Activated CD4-positive, alpha-beta T cell treated with anti-CD3 and anti-CD28 coated beads, Interleukin-2, amount 10 ng/mL, durations not matched to agents 7 days and 5 days (primary cell): ENCODE measurements at places on chromosomes 1 and 21. TPM values are rescaled to one million over a fixed set of nuclear protein-coding genes. Genes with fewer than 3 reads are reported as not detected.

GRCh38 chr1:229913489-229913888 is 153.5 kb upstream of the GALNT2 start:
- no peaks in the 10 kb centered on the region for H3K36me3 ChIP-seq
- H3K27me3 ChIP-seq = peaks cover 32% of the 10 kb centered on the region
- H3K27ac ChIP-seq = no peak overlapping the region
- no peak for DNase-seq
- no peak overlapping the region for H3K4me3 ChIP-seq

DNA sequence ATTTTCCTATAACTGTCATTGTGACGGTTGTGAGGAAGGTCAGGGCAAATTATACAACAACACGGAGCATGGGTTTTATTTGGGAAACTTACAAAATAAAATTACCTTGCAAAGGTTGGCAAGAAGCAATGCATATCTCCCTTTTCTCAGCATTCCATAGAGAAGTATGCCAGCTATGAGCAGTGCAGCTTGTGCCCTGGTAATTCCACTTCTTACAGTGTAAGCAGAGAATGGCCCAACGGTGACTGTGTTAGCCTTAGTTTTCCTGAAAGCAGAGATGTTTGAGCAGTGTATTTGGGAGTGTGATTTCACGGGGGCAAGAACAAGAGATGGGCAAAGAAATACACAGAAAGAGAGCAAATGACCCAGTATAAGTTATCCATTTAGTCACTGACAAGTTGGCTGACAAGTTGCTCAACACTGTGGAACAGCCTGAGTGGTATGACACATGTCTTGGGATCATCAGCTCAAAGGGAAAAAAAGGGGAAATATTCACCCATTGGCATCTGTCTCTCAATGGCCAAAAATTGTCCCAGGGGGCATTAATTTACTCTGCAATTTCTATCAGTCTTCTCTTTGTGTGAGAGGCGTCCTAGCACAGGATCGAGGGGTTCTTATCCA is 210.9 kb upstream of the NRIP1 start:
- no peak overlapping the region for H3K27ac ChIP-seq
- no peaks in the 10 kb centered on the region for H3K36me3 ChIP-seq
- H3K4me1 ChIP-seq = no peaks in the 10 kb centered on the region
- no peak overlapping the region for H3K4me3 ChIP-seq
- DNase-seq = no peak
- no peaks in the 10 kb centered on the region for H3K27me3 ChIP-seq

- no peaks in the 10 kb centered on the region for H3K36me3 ChIP-seq
- H3K27me3 ChIP-seq = peaks cover 11% of the 10 kb centered on the region
- DNase-seq = no peak
- H3K27ac ChIP-seq = no peak overlapping the region
- peaks cover 29% of the 10 kb centered on the region for H3K4me1 ChIP-seq
Measured at GRCh38 chr1:166902279-166902678, 26.2 kb upstream of the TADA1 start.

GRCh38 chr1:93007941-93008577 is 46.8 kb upstream of the DIPK1A start:
- no peaks in the 10 kb centered on the region for H3K36me3 ChIP-seq
- H3K4me1 ChIP-seq = peaks cover 8% of the 10 kb centered on the region
- no peak for DNase-seq
- H3K27me3 ChIP-seq = peaks cover 14% of the 10 kb centered on the region

DNA sequence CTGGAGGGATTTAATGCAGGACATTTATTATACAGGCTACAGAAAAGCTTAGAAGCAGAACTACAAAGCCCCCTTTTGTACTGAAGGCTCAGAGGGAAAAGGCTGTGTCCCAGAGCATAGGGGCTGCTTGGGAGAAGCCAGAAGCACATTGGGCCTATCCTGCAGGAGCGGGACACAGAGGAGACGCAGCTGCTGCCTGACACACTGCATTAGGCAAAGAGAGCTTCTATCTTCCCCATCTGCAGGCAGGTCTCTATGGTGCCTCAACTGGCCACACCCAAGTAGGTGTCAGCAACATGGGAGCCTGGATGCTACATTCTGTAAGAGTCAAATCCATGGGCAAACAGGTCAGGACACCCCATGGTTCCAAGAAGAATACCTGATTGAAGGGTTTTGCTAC is 595.9 kb downstream of the AJAP1 start:
- H3K27me3 ChIP-seq = peaks cover 2% of the 10 kb centered on the region
- H3K27ac ChIP-seq = no peak overlapping the region

- peak overlapping the region; percentile 86 for H3K4me3 ChIP-seq
- H3K27ac ChIP-seq = peak overlapping the region; percentile 79
- peaks cover 11% of the 10 kb centered on the region for H3K4me1 ChIP-seq
Measured at GRCh38 chr1:246724731-246725095, 504 bp downstream of the SCCPDH start.

DNA sequence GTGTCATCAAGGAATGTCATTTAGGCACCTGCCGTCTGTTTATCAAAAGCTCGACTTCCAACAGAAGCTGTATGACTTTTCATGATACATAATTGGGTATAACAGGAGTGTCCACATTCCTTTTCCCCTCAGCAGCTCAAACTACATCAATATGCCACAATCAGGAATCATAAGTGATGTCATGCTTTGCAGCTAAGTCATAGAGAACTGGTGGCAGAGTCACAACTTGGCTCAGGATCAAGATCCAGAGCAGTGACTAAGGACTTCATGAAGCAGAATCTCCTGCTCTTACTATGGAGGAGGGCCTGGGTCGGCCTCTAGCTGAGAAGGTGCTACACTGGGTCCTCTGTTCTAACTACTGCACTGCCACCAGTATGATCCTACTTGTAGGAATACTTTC is 36.5 kb upstream of the AGBL4 start:
- H3K4me1 ChIP-seq = no peaks in the 10 kb centered on the region
- no peaks in the 10 kb centered on the region for H3K36me3 ChIP-seq
- H3K4me3 ChIP-seq = no peak overlapping the region
- no peak for DNase-seq

- H3K36me3 ChIP-seq = peaks cover 7% of the 10 kb centered on the region
- no peak overlapping the region for H3K27ac ChIP-seq
- no peak for DNase-seq
- no peak overlapping the region for H3K4me3 ChIP-seq
Measured at GRCh38 chr1:2493218-2493617, 17.1 kb downstream of the PLCH2 start.

- H3K27me3 ChIP-seq = no peaks in the 10 kb centered on the region
- no peak for DNase-seq
Measured at GRCh38 chr1:57799490-57800115, 375.7 kb upstream of the DAB1 start.

- H3K27ac ChIP-seq = peak overlapping the region; percentile 50
- no peaks in the 10 kb centered on the region for H3K4me1 ChIP-seq
- H3K36me3 ChIP-seq = peaks cover 21% of the 10 kb centered on the region
- no peaks in the 10 kb centered on the region for H3K27me3 ChIP-seq
- H3K4me3 ChIP-seq = no peak overlapping the region
Measured at GRCh38 chr21:41806773-41807172, 39.9 kb upstream of the RIPK4 start.

Gene KCNA3
- total RNA-seq = 73.3 TPM

- DNase-seq = no peak
- no peaks in the 10 kb centered on the region for H3K4me1 ChIP-seq
- H3K4me3 ChIP-seq = no peak overlapping the region
- H3K27me3 ChIP-seq = no peaks in the 10 kb centered on the region
Measured at GRCh38 chr1:178353524-178353923, 143.2 kb downstream of the CLEC20A start.

GRCh38 chr21:15138490-15138889 is 73.7 kb upstream of the NRIP1 start:
- H3K4me3 ChIP-seq = no peak overlapping the region
- DNase-seq = no peak
- no peak overlapping the region for H3K27ac ChIP-seq

DNA sequence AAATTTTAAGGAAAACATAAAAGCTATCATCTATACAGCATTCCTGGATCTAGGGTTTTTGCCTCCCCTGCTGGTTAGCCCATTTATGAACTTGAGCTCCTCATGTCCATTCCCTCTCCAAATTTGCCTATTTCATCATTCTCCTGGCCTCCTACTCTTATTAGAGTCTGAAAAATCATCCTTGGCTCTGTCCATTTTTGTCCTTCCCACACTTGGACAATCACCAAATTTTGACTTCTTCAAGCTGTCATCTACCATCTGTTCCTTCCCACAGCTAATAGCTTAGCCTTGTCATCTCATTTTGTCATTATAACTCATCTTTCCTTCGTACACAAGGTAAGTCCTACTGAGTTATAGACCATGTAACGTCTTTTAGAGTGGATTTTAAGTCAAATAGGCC is 2.2 kb upstream of the HENMT1 start:
- H3K4me3 ChIP-seq = no peak overlapping the region
- H3K27ac ChIP-seq = no peak overlapping the region
- no peaks in the 10 kb centered on the region for H3K27me3 ChIP-seq
- peaks cover 41% of the 10 kb centered on the region for H3K4me1 ChIP-seq
- peaks cover 2% of the 10 kb centered on the region for H3K36me3 ChIP-seq

- H3K4me3 ChIP-seq = no peak overlapping the region
- peaks cover 46% of the 10 kb centered on the region for H3K36me3 ChIP-seq
Measured at GRCh38 chr1:182890927-182891610, 51.9 kb downstream of the DHX9 start.

DNA sequence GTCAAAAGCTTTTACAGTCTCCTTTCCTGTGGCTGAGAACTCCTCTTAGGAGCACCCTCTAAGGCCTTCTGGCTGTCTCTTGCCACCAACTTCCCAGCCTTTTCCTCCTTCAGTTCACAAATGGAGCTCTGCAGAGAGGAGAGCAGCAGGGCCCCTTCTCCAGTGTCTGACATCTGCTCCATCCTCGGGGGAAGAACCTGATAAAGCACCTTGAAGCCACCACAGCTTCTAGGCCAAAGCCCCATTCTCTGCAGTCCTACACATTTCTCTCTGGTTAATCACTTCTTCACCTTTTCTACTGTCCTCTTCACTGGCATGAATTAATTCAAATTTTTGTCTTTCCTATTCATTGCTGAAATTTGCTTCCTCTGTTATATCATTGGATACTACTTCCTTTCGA is 378.1 kb upstream of the POU3F1 start:
- no peak overlapping the region for H3K27ac ChIP-seq
- H3K4me1 ChIP-seq = no peaks in the 10 kb centered on the region
- no peak overlapping the region for H3K4me3 ChIP-seq
- DNase-seq = no peak

DNA sequence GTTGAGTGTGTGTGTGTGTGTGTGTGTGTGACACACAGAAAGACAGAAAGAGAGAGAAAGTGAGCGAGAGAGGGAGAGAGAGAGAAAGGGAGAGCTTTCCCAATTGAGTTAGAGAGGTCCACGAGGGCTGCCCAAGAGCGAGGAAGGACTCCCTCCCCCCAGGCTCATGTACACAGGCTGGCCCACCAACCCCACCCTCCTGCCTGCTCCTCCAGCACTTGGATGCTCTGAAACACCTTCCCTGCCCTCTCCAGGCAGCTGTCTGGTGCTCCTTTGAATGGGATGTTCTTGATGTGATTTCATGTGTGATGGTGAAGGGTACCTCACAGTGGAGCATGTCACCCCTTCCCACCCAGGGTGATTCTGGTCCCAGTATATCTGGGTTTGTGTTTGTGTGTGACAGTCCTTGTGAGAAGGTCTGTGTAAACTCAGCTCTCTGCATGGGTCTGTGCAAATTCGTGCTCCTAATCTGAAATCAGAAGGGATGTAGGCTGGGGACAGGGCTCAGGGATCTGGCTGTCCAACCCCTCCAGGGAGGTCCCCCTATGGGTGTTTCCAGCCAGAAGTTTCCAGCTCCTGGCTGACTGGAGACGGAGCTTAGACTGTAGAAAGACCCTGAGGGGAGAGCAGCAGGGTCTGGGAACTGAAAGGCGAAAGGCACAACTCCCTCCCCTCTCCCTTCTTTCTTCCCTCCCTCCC is 6.8 kb upstream of the PEAR1 start:
- H3K36me3 ChIP-seq = no peaks in the 10 kb centered on the region
- H3K27ac ChIP-seq = no peak overlapping the region
- DNase-seq = no peak
- H3K27me3 ChIP-seq = peaks cover 52% of the 10 kb centered on the region
- H3K4me1 ChIP-seq = peaks cover 4% of the 10 kb centered on the region
- H3K4me3 ChIP-seq = no peak overlapping the region

- no peak for DNase-seq
- H3K27me3 ChIP-seq = peaks cover 19% of the 10 kb centered on the region
- no peaks in the 10 kb centered on the region for H3K36me3 ChIP-seq
- no peaks in the 10 kb centered on the region for H3K4me1 ChIP-seq
Measured at GRCh38 chr1:145708063-145708462, 895 bp upstream of the PDZK1 start.

Gene OLIG2
- total RNA-seq = not detected

- peak overlapping the region; percentile 63 for H3K4me3 ChIP-seq
- H3K27me3 ChIP-seq = no peaks in the 10 kb centered on the region
- peak overlapping the region; percentile 73 for H3K27ac ChIP-seq
- no peaks in the 10 kb centered on the region for H3K36me3 ChIP-seq
- DNase-seq = peak; percentile 91
Measured at GRCh38 chr1:27044613-27045151, 32.0 kb upstream of the TENT5B start.

DNA sequence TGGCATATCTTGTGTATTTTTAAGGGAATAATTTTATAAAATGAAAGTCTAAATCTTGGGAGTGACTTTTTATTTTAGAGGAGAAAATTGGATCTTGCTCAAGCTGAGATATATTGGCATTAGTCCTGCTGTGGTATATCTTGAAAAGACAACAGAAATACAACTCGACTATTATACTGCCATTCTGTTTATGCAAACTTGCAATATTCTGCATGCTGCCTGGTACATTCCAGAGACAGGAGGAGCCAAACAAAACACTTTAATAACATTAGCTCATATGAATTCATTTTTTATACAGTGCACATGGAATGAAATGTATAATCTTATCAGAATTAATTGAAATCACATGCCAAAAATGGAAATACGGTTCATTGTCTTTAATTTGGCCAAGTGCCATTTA is 176.0 kb upstream of the NRIP1 start:
- no peak overlapping the region for H3K4me3 ChIP-seq
- H3K27ac ChIP-seq = no peak overlapping the region
- H3K27me3 ChIP-seq = no peaks in the 10 kb centered on the region
- H3K36me3 ChIP-seq = no peaks in the 10 kb centered on the region
- no peak for DNase-seq
- no peaks in the 10 kb centered on the region for H3K4me1 ChIP-seq

Gene ACOT11
- total RNA-seq = 1.9 TPM
